Breast epithelium (tissue), 4 donors: ENCODE measurements at places on chromosomes 1 and 21. TPM values are rescaled to one million over a fixed set of nuclear protein-coding genes. Genes with fewer than 3 reads are reported as not detected.

Gene CACNA1S
- not detected for total RNA-seq

Gene FTCD
- not detected for total RNA-seq

Gene FCMR
- total RNA-seq: 3.3 TPM

Gene GABPA
- total RNA-seq: 25.8 TPM

Gene PPCS
- 67.8 TPM for total RNA-seq

Gene KRTAP19-3
- not detected for total RNA-seq

Gene TRIM62
- total RNA-seq: 7.2 TPM
